ENCODE measurements at places on chromosomes 7 and 10. TPM values are rescaled to one million over a fixed set of nuclear protein-coding genes. Genes with fewer than 3 reads are reported as not detected.

Gene TMEM273
- 14.4 TPM for total RNA-seq

Gene ZNF853
- 6.6 TPM for total RNA-seq

Gene VAX1
- not detected for total RNA-seq

Gene MSS51
- total RNA-seq: 5.9 TPM

Gene TRIM50
- total RNA-seq: 0.21 TPM

DNA sequence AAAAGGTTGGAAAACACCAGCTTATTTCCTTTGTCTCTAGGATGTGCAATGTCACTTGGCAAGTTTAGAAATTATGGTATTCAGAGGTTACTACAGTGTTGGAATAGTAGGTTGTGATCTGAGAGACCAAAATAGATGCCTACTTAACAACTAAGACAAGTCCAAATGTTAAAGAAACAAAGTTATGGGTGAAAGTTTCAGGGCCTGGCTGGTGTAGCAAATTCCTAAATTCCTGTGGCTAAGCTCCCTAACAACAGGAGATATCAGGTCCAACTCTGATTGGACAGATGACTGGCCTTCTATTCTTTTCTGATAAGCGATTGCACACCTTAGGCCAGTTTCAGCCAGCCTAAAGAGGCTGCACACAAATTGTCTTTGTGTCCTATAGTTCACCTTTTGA lies 873.5 kb downstream of the REEP3 start:
- DNase-seq: no peak

DNA sequence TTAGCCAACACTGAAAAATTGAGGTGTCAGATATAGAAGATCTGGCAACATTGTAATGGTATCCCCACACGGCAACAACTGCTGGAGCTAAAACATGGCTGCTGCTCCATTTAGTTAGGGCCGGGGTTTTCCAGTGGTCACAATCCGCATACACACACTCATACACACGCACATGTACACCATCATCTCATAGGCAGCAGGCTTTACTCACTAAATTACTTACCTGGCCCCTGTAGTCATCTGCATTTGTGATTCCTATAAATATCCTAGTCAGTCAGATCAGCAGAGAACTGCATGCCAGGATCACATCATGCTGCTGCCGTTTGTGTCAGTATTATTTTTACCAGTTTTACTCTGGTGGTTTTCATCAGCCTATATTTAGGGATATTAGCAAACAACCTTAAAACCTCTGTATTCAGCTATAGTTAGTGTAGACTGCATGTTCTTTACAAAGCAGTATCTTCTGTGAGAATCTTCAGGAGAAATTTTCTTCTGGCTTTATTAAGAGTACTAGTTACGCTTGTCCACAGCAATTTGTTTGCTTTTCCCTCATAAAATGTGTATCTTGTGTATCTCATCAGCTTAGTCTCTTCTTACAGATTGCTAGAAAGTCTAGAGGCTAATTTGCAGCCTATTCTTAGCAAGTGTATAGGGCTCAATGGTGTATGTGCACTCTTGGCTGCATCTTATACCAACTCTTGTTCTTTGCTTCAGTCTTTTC lies 38.3 kb upstream of the PTPN12 start:
- no peak for DNase-seq

DNA sequence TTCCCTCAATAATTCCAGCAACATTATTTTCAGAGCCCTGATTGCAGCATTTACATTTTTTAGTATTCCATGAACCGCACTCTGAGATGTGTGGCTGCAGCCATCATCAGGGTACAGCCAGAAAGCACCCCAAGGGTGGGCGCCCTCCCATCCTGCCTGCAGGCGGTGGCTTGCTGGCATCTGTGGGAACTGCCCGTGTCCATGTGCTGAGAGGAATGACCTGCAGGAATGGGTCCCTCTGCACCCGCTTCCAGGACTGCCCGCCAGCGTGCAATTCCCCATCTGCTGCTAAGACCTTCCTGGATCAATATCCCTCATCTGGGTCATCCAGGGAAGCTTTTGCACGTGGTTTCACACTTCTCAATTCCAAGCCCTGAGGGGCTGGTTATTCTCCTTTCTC lies 32.8 kb upstream of the NUB1 start:
- no peak for DNase-seq

DNA sequence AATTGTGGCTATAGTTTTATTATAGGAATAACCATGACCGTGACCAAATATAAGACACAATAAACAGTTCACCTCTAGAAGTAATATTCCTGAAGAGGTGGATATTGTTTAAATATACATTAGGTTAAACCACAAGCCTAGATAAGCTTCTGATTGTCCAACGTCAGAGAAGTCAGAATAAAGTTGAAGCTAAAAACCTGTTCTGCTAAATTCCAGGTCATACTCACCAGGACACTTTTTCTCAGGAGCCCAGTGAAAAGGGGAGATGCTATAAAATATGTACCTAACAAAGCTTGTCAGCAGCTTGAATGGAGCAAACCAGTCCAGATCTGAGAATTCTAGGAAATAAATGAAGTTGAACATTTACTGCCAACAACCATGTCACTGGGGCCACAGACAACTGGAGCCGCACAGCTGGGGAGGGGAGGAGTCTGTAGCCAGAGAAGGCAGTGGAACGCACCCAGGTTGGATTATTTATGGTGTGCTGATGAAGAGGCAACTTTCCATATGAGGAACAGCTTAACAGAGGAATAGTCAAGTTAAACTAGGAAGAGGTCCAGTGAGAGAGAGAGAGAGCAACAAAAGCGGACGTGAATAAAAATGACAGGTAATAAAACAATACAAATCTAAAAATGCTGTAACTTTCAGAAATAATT lies 191.1 kb downstream of the ZNF438 start:
- peak; percentile 69 for DNase-seq

DNA sequence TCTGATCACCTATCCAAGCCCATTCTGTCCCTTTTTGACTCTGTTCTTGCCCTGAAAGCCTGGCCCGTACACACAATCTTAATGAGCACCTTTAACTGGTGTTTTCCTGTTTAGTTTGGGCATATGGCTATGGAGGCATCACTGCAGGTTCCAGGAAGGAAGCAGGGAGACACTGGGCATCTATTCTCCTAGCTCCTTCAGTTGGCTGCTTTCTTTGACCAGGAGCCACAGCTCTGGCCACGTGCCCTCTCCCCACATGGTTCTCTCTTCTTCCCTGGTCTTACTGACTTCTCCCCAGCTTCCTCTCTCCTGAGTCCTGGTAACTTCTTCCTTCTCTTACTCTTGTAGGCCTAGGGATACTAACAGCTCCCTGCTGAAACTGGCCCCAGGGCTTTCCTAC lies 144.4 kb downstream of the CREB5 start:
- no peak for DNase-seq

DNA sequence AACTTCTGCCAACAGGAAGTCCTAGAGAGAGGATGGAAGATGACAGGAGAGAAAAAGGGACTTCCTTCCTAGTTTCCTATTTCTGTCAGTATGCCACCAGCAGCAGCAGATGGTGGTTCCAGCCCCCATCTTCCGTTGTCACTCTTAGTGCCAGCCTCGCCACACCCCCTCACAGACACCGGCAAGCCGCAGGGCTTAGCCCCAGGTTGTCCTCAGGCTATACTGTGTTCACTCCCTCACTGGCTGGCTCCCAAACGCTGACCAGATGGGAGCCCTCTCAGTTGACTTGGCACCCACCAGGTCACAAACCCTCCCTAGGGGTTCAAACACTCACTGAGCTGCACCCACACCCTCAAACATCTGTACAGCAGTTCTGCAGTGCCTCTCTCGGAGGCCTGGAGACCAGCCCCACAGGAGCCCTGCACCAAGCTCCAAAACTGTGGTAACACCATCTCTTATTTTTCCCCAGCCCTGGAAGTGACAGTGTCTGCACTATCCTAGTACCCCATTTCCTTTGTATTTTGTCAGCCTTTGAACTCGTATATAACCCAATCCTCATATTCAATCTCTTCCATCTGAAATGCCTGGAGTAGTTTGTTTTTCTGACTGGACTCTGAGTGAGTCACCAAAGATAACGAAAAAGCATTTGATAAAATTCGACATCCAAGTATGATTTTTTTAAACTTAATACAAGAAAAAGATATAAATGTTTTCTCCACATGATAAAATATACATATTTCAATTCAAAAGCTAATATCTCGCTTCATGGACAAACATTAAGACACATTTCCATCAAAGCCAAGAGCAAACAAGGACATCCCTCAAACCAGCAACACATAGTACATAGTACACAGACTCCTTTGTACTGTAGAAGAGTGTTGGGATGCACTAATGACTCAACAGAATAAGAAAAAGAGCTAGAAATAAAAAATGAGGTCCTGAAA lies 34.5 kb downstream of the SMURF1 start:
- no peak for DNase-seq

DNA sequence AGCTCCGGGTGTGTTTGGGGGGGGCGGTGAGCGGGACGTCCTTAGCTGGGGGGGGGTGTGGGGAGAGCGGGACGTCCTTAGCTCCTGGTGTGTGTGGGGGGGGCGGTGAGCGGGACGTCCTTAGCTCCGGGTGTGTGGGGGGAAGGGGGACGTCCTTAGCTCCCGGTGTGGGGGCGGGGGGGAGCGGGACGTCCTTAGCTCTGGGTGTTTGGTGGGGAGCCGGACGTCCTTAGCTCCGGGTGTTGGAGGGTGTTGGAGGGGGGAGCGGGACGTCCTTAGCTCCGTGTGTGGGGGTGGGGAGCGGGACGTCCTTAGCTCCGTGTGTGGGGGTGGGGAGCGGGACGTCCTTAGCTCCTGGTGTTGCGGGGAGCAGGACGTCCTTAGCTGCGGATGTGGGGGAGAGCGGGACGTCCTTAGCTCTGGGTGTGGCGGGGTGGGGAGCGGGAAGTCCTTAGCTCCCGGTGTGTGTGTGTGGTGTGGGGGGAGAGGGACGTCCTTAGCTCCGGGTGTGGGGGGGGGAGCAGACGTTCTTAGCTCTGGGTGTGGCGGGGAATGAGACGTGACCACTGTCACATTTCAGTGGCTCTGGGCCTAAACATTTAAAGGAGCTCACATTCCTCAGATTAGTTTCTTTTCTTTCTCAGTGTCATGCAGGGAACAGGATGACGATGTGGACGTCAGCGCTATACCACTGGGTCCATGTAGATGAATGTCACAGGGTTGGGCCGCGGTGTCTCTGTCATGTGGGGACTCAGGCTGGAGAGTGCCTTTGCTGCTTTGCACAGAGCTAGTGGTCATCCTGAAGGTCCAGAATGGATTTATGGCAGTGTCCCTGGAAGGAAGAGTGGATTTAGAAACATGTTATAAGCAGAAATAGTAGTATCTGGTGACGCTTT lies 7.5 kb downstream of the DYNC2I1 start:
- peak; percentile 53 for DNase-seq

DNA sequence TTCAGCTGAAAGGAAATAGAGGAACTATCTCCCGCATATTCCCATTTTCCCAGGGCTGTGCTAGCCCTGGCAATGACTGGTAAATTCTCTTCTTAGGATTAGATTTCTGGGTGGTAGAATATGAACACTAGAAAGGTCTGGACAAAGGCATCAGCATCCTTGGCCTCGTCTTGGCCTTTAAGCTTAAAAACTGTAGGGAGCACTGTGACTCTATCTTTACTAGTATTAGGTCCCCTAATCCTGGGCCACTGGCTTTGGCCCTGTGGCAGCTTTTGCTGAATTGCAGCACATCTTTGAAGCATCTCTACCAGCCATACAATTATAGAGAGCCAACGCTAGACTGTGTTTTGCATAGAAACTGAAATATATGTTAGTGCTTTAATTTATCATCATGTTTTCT lies 41.5 kb upstream of the EBLN1 start:
- DNase-seq: no peak

GRCh38 chr7:70787286-70787685 lies 344.7 kb upstream of the GALNT17 start:
- no peak for DNase-seq

GRCh38 chr7:3634396-3634795 lies 333.3 kb downstream of the SDK1 start:
- DNase-seq: no peak

DNA sequence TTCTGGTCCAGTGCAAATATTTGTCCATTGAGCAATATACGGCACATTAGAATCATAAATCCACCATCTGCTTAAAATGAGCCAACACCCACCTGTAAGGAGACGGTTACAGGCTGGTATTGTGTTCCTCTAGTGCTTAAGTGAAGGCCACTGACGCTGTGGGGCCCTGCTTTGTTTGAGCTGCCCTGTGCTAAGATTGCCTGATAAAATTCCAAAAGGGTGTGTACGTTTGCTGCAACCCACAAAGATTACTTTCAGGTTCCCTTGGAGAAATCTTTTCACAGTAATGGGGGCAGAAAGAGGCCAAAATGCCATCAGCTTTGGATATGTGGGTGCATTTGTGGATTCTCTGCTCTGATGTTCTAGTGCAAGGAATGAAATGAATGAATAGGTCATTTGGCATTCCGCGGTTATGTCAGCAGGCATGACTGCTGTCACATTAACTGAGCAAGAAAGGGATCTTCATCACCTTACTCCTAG lies 34.4 kb downstream of the AGR3 start:
- DNase-seq: peak; percentile 67

- DNase-seq: no peak
Measured at GRCh38 chr10:96236090-96236478, 35.3 kb downstream of the BLNK start.

GRCh38 chr10:128080641-128081040 lies 45.6 kb downstream of the MKI67 start:
- DNase-seq: no peak

DNA sequence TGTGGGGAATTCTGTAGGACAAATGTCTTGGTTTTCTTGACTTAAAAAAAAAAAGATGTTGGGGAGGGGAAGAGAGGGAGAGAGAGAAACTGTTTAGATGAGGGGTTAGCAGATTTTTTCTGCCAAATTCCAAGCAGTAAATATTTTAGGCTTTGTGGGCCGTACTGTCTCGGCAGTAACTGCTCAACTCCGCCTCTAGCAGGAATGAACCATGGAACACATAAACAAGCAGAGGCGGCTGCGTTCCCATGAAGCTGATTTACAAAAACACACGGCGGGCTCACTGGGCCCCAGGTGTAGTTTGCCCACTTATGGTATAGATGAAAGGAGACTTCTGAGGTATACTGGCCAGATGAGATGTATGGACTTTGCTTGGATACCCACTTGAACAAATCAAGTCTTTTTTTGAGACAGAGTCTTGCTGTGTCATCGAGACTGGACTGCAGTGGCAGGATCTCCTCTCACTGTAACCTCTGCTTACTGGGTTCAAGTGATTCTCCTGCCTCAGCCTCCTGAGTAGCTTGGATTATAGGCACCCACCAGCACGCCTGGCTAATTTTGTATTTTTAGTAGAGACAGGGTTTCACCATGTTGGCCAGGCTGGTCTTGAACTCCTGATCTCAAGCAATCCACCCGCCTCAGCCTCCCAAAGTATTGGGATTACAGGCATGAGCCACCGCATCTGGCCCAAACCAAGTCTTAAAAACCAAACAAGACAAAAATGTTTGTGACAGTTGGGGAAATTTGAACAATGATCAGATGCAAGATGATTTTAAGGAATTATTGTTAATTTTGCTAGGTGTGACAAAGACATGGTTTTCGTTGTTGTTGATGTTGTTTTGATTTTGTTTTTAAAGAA lies 9.7 kb upstream of the ADAMTS14 start:
- DNase-seq: no peak

DNA sequence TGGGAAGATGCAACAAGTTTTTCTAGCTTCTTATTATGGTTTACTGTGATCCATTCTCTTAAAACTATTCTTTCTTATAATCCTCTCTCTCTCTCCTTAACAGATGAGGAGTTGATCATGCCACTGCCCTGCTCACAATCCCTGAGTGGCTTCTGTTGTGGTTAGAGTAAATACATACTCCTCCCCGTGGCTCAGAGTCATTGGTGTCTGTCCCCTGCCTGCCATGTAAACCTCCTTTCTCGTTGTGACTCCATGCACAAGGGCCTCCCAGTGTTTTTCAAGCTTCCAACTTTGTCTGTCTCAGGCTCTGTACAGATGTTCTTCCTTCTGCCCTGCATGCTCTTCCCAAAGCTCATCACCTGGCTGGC lies 20.4 kb downstream of the CCNY start:
- DNase-seq: no peak
